Daoy (cell line): ENCODE measurements at places on chromosomes 2 and 18.

DNA sequence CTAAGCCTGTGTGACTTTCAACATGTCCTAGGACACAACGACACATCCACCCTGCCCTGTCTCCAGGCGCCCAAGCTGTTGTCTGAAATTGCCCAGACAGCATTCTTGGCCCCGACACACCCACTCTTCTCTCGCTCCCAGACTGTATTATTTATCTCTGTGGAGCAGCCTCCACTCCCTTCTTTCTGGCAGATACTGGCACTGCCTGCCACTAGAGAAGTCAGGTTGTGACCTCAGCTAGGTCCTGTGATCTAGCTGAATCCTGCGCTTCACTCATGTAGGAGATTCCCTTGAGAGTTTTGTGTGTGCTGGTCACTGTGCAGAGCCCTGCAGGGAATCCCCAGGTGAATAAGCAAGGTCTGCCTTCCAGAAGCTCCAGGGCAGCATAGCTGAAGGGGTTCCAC lies 77.1 kb upstream of the TNP1 start:
- DNase-seq = no peak

DNA sequence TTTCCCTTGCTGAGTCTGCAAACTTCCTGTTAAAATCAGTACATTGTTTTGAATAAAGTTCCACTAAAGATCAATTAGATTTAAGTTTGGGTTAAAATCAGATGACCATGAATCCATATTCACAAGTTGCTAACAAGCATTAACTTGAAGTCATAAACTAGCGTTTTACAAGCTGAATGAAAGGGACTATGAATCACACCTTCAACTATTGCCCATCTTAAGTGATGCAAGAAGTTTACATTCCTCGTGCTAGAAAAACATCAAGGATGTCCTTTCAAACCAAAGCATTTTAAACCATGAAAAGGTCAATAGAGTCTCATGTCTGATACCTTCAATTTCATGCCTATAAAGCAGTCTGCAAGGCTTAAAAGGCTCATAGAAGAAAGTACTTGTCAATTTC lies 257.2 kb upstream of the SYT4 start:
- no peak for DNase-seq

- DNase-seq = no peak
Observed at GRCh38 chr2:240960971-240961876, 37.2 kb upstream of the SNED1 start.

DNA sequence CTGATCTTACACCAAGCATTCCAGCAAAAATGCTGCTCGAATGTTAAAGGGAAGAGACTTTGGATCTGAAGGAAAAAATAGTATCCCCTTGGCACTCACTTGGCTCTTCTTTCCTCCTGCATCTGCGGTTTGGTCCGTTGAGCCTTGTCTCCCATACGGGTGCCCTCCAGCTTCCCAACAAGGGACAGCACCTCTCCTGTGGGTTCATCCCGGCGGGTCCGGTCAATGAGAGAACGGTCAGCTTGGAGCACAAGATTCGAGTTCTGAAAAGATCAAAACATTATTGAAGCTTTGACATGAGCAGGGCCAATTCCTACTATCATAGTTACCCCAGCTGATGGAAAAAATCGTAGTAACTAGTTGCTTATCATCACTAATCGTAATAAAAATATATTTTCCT lies 740 bp downstream of the SNRNP200 start:
- DNase-seq = no peak

DNA sequence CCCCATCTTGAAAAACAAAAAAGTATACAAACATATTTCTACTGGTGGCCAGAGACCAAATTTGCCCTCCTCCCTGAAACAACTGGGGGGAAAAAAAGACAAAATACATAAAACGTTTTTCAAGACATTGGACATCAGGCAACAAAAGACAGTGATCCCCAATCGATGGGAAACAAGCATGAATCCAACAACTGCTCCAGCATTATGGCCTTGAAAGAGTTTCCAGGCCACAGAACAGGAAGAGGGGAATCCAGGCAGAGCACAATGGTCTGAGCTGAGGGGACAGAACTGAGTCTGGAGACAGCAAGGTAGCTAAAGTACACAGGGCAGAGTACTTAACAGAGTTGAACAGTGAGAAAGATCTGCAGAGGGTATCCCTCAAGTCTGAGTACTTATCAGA lies 4.4 kb downstream of the CCDC88A start:
- no peak for DNase-seq

- no peak for DNase-seq
Observed at GRCh38 chr2:43803113-43803512, 29.3 kb downstream of the DYNC2LI1 start.

DNA sequence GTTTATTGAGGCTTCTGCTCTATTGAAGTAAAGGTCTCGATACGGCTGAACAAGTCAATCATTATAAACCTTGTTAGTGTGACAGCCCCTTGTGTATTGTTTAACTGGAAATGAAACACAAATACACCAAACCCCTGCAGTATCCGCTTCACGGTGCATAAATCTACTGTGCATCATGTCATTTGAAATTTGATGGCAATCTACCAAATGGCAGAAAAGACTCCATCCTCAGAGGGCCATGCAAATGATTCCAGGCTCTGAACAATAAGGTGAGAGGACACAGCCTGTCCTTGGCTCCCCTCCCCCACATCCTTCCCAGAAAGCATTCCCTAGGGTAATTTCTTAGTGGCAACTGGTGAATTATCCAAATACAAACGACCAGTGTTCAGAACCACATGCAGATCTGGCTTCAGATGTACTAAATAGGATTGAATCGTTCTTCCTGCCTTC lies 80.6 kb downstream of the ADCYAP1 start:
- peak; percentile 9 for DNase-seq

GRCh38 chr2:10103179-10103578 lies 19.4 kb upstream of the RRM2 start:
- no peak for DNase-seq

DNA sequence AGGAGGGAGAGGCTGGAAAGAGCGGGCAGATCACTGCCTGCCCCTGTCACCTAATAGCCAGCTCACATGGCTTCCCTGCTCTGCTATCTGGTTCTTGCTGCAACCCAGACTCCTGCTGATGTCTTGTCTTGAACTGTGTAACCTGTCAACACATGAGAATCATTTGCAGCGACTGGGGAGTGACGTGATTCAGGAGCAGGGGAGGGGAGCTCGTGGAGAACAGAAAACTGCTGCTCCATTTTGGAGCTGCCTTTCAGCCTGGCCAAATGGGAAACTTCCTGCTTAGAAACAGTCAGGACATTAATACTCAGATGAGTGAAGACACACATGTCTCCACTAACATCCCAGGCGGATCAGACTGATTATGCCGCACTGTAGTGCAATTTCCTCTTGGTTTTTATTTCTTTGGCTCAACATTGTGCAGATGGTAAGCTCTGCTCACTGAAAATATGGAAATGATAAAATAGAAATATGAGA lies 38.1 kb downstream of the RPL37A start:
- no peak for DNase-seq

- no peak for DNase-seq
Observed at GRCh38 chr2:23626701-23627230, 241.8 kb downstream of the KLHL29 start.

GRCh38 chr2:71783215-71783614 lies 329.9 kb downstream of the DYSF start:
- no peak for DNase-seq

GRCh38 chr18:50857694-50858093 lies 21.2 kb upstream of the ME2 start:
- no peak for DNase-seq

DNA sequence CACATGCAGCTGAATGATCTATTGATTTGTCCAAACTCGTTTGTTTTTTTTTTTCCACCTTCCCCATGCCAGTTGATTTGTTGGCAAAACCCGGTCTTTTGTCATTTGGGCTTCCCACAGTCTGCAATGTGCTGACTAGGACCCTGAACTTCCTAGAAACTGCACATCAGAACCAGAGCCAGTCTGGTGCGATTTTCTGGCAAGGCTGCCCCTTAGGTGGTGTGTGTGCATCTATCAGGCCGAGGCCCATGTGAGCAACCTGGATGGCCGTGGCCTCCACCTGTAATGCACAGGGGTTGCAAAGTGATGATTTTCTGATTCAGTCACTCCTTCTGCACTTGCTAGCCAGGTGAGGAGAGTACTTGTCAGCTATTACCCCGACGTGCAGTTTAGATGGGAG lies 47.8 kb downstream of the NCK2 start:
- DNase-seq = no peak

GRCh38 chr2:73832930-73833329 lies 4.2 kb downstream of the STAMBP start:
- no peak for DNase-seq

DNA sequence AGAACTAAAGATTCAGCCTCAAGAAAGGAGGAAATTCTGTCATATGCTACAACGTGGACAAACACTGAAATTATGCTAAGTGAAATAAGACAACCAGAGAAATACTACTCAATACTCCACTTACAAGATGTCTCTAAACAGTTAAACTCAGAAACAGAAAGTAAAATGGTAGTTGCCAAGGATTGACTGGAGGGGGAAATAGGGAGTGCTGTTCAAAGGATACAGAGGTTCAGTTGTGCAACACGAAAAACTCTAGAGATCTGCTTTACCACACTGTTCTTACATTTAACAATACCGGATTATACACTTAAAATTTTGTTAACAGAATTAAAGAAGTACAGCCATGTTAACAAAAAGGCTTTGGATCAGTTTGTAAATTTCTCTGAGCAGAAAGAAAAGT lies 39.8 kb upstream of the C2orf15 start:
- DNase-seq = no peak

DNA sequence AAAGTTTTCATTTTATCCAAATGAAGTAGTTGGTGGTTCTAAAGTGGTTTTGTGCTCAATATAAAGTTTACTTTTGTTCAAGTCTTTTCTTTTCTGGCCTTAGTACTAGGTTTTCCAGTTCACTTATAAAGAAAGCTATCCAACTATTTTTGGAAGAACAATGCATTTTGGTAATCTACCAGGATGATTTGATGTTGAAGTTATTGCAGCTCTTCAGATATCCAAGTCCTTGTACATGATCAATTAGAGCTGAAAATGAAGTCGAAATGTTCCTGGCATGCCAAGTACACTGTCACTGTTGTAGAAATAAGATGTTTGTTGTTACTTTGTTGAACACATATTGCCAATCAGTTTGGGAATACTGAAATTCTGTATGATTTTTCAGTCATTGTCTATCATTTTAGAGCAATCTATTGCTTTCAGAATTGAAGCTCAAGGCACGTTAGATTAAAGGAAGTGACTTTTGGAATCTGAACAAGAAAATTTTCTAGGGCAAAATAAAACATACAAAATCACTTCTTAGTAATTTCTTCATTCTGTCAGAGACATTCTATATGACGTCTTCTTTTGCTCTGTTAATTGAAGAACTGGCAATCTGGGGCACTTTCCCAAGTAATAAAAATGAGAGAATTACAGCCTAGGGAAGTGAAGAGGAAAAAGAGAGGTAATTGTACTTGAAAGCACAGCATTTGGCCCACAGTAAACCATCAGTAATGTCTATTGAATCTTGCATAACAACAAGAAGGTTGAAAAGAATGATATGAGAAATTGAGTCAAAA lies 232.3 kb downstream of the MREG start:
- no peak for DNase-seq

GRCh38 chr2:5868931-5869330 lies 176.7 kb downstream of the SOX11 start:
- DNase-seq = no peak

- DNase-seq = no peak
Observed at GRCh38 chr18:33751613-33752221, 173.7 kb downstream of the ASXL3 start.
